ENCODE measurements at places on chromosomes 16 and 17.

- no peak for DNase-seq
Measured at GRCh38 chr16:71287911-71288310, 1.3 kb downstream of the CMTR2 start.

- DNase-seq: no peak
Measured at GRCh38 chr16:50684823-50685461, 3.8 kb upstream of the SNX20 start.

- DNase-seq: no peak
Measured at GRCh38 chr16:89422905-89423630, 67.3 kb downstream of the ANKRD11 start.

- DNase-seq: no peak
Measured at GRCh38 chr16:75096656-75097055, 19.9 kb downstream of the LDHD start.

DNA sequence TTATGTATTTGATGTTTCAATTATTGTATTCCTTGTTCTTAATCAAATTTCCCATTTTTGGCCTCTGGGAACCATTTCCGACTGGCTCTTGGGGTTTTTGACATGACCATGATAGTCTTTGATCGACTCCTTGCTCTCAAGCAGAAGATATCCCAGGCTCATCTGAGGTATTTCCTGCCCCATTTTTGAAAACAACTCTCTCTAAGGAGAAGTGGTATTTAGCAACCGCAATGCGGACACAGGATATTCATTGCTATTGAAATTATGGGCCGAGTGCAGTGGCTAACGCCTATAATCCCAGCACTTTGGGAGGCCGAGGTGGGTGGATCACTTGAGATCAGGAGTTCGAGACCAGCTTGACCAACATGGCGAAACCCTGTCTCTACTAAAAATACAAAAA lies 5.5 kb downstream of the TANGO6 start:
- no peak for DNase-seq

Data from stimulated activated CD4-positive, alpha-beta T cell treated with anti-CD3 and anti-CD28 coated beads, Interleukin-1b, Interleukin-23, amount 100 ng/mL, for 1 hour (primary cell).